ENCODE measurements at places on chromosomes 13 and 19. TPM values are rescaled to one million over a fixed set of nuclear protein-coding genes. Genes with fewer than 3 reads are reported as not detected.

Gene APC2
- total RNA-seq, result 1.5 TPM

Gene LILRB1
- total RNA-seq, result not detected

Gene GDF15
- 24.9 TPM for total RNA-seq

Gene CCDC169
- 0.22 TPM for total RNA-seq

Gene ZNF420
- total RNA-seq, result 4.9 TPM

Gene NTF4
- total RNA-seq, result 0.45 TPM

Gene NLRP11
- total RNA-seq, result 0.06 TPM

Gene CGB3
- total RNA-seq, result not detected

Gene RAB3A
- 0.67 TPM for total RNA-seq

Gene FUT2
- total RNA-seq, result not detected

Gene ZNF253
- not detected for total RNA-seq

Gene ATP4B
- not detected for total RNA-seq

Gene ZNF723
- total RNA-seq, result not detected

Gene RNF113B
- total RNA-seq, result not detected

Gene KIR3DL2
- 0.06 TPM for total RNA-seq

Gene MRPS31
- total RNA-seq, result 14.0 TPM

Gene ALOX5AP
- 9.7 TPM for total RNA-seq

Gene UBE2L5
- total RNA-seq, result not detected

Gene F10
- total RNA-seq, result 0.31 TPM

Gene CLEC4M
- total RNA-seq, result not detected

Gene ATP8B3
- total RNA-seq, result 3.3 TPM

Gene MBD3L3
- not detected for total RNA-seq

Gene B3GNT8
- total RNA-seq, result 0.12 TPM

Gene PLK5
- not detected for total RNA-seq

Gene NCR1
- total RNA-seq, result not detected

Gene CALR3
- not detected for total RNA-seq

Gene DAPK3
- total RNA-seq, result 43.6 TPM

Gene TPGS1
- 16.5 TPM for total RNA-seq

Gene TEX101
- total RNA-seq, result not detected

Gene YJEFN3
- total RNA-seq, result 3.7 TPM

Gene ZNF229
- total RNA-seq, result 2.5 TPM

Gene IQCN
- total RNA-seq, result 0.58 TPM

Gene LRRC25
- not detected for total RNA-seq

Gene CARD8
- total RNA-seq, result 16.7 TPM

Gene KIR2DL1
- total RNA-seq, result not detected

Gene IRGC
- total RNA-seq, result not detected

Gene KLK1
- total RNA-seq, result not detected

Gene ZNF544
- 18.9 TPM for total RNA-seq

Gene APOE
- 11.7 TPM for total RNA-seq

Gene EFNB2
- 5.7 TPM for total RNA-seq

Gene CPB2
- total RNA-seq, result not detected

Gene EXOC3L2
- 2.5 TPM for total RNA-seq

Gene OR7C1
- total RNA-seq, result not detected

Gene SYNGR4
- total RNA-seq, result 3.6 TPM
